Activated CD4-positive, CD25-positive, alpha-beta regulatory T cell (primary cell): ENCODE measurements at places on chromosomes 4 and X.

GRCh38 chr4:122050841-122051240, 99.0 kb upstream of the TRPC3 start:
- DNase-seq: no peak

GRCh38 chr4:148225639-148226038, 216.6 kb downstream of the NR3C2 start:
- DNase-seq: no peak

DNA sequence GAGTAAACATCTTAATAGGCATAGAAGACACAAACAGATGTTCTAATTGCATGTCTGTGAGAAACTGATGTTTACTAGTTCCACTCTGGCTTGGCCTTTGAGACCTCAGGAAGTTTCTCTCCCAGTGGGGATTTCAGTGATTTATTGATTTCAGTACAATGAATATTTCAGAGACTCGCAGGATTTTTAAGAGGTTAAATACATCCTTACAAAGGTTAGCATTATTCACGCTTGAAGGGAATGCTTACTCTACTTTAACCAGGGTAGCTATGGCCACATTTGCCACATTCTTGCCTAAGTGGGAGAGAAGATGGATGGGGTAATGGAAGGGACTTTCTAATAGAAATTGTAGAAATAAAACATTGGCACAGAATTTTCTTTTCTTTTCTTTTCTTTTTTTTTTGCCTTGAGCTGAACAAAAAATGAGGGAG, 480.1 kb downstream of the SPRY1 start:
- DNase-seq: no peak

DNA sequence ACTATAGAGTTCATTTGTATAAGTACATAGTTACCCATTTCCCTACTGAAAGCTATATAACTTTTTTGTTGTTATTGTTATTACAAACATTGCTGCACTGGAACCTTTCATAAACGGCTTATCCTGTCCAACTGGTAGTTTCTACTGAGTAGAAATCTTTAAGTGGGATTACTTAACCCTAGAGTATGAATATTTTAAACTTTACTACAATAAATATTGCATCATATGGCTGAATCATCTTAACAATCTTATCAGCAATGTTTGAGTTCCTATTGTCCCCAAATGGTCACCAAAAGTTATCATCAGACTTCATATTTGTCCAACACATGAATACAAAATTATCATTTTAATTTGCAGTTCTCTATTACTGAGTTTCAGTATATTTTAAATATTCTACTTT, 40.5 kb downstream of the LCORL start:
- no peak for DNase-seq

DNA sequence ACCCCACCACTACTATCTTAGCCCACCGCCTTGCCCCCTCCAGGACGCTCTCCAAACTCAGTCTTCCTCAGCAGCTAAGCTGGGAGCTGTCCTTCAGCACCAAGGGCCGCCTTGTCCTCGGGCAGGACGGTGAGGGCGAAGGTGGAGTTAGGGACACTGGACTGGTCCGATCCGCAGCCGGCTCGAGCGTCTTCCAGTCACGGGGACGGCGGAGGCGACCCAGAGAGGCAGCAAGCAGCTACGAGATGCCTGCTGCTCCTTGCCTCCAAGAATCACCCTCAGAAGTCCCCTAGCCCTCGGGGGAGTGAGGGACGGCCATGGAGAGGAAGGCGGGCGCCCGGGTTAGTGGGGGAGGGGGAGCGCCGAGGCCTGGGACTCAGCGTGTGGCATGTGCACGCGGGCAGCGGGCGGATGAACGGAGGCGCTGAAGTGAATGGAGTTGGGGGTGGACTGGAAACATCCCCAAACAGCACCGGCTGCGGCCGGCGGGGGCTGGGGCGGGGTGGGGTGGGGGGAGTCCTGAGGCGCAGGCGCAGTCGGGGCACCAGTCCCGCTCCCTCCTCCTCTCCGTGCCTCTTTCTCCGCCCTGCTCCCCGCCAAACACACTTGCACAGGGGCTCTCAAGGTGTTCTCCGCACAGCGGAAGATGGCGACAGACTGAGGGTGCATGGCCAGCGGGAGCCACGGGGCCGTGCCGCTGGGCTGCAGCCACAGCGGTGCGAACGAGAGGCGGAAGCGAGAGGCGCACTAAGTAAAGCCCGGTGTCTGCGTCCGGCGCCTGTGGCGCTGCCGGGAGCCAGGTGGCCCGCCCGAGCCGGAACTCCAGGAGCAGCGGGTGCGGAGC, at the start of gene NALF2:
Gene NALF2, plus strand, starts transcription at position 545 of the 844 bp plus-strand sequence. CDS start 957 bp downstream, outside the sequence.
- DNase-seq: no peak

DNA sequence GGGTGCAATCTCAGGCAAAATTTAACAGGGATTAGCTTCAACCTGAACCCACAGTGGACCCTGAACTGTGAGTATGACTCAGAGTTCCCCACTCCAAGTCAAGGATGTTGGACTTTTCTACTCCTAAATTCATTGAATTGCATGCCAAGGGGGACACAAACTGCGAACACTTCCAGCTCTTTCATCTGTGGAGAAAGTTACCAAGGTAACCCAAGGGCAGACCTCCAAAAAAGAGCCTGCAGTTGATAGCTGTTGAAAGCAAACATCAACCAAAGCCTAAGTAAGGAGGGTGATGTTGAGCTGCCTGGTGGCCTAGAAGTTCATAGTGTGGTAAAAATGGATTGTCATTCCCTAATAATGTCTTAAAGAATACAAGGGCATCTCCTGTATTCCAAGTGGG, 1242.9 kb downstream of the C4orf33 start:
- DNase-seq: no peak

DNA sequence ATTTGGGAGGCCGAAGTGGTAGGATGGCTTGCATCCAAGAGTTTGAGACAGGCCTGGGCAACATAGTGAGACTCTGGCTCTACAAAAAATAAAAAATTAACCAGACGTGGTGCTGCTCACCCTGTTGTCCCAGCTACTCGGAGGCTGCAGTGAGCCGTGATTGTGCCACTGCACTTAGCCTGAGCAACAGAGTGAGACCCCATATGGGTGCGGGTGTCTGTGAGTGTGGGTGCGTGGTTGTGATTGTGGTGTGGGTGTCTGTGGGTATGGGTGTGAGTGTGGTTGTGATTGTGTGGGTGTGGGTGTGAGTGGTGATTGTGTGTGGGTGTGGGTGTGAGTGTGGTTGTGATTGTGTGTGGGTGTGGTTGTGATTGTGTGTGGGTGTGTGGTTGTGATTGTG, 114.6 kb downstream of the UBE2K start:
- DNase-seq: no peak

DNA sequence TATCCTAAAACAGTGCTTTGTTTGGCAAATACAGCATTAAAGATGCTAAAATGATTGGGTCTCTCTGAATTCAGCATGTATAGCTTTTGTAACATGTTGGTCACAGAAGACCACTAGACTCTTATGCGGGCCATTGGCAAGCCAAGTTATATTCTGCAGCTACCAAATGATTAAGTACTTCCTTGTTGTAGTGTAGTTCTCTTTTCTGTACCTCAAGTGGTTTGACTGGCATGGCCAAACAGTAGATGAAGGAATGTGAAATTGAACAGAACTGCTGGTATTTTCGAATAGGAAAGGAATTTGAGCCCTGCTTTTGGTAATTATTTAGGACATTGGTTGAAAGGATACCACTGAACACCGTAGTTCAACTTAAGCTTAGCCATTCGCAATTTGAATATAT, 193.9 kb upstream of the GPC4 start:
- DNase-seq: no peak

- DNase-seq: no peak
Observed at GRCh38 chr4:20383283-20383682, 131.6 kb downstream of the SLIT2 start.

- no peak for DNase-seq
Observed at GRCh38 chr4:114773339-114773738, 174.7 kb downstream of the UGT8 start.

DNA sequence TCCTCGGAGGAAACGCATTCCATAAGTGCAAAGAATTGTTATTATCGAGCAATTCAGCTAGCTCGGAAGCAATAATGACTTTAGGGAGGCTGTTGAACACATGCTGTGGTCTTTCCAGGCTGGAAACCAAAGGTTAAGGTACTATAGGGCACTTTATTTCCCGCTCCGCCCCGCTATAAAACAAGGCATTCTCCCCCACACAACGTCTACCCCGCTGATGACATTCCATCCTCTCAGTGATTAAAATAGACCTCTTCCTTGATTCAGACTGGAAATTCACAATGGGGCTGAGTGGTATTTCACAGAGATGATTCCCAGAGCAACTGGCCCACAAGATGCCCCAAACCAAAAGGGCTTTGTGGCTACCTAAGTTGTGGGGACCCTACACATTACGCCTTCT, 196.4 kb downstream of the STIM2 start:
- no peak for DNase-seq

- DNase-seq: no peak
Observed at GRCh38 chr4:165780735-165781134, 92.3 kb upstream of the TLL1 start.

- DNase-seq: no peak
Observed at GRCh38 chrX:72128881-72129280, 2.8 kb downstream of the RTL5 start.
